Amniotic epithelial cell (primary cell): ENCODE measurements at places on chromosomes 16 and 17.

- no peak for DNase-seq
Observed at GRCh38 chr16:26186091-26186615, 494.4 kb downstream of the HS3ST4 start.

GRCh38 chr17:1030684-1031532 is 34.0 kb downstream of the TIMM22 start:
- DNase-seq, result no peak

DNA sequence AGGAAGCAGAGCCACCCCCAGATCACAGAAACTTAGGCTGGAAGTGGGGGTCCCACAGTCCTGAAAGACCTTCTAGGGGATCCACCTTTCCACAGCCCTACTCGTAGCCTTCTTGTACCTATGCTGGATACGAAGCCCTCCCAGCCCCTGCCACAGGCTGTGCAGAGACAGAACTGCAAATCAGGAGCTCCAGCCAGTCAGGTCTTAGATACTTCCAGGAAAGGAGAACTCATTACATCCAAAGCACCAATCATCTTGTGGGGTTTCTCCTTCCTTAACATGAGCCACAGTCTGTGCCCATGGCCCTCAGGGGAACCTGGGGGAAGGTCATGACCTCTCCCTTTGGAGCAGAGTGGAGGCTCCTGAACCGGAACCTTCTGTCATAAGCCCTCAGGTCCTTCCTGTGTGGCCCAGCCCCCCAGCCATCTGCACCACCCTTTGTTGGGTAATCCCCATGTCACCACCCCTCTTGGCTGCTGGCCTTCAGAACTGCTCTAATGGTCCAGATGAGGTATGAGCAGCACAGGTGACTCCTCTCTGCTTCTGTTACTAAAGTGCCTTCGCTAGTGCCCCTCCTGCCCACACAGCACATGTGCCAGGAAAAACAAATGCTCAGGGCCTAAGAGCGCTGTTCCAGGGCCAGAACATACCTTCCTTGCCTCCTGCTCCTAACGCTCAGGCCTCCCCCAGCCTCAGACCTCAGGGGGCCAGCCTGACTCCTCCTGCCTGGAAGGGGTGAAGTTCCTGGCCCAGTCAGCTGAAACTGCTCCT is 14.6 kb downstream of the SRCIN1 start:
- DNase-seq, result no peak

DNA sequence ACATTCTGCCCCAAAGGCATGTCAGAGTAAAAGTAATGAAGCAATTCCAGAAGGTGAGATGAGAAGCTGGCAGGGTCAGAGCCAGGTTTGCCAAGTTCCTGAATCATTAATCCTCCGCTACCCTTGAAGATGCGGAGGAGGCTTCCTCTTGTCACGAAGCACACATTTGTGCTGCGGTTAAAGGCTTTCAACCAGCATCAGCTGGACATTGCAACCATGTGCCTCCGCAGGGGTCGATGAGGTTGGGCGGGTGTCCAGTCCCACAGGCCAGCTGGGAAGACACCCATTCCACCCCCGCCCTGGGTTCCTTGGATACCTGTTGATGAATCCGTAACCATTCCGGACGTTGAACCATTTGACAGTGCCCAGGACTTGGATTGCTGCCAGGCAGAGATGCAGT is 1.3 kb downstream of the YBX2 start:
- DNase-seq, result peak; percentile 83

DNA sequence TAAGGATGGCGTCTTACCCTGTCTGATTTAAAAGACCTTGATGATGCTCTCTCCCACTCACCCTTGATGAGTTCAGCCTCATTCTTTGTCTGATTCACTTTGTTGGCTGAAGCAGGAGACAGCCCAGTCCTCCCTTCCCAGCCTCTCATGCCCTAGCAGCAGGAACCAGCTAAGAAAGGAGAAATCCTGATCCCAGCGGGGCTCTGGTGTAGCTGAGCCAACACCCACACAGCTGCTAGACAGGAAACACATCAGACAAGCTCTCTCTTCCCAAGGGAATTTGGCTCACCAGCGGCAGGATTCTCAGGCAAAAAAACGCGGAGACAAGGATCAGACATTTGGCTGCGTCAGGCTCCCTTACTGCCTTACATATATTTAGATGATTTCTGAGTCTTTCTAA is 211.5 kb downstream of the CDH11 start:
- peak; percentile 56 for DNase-seq

DNA sequence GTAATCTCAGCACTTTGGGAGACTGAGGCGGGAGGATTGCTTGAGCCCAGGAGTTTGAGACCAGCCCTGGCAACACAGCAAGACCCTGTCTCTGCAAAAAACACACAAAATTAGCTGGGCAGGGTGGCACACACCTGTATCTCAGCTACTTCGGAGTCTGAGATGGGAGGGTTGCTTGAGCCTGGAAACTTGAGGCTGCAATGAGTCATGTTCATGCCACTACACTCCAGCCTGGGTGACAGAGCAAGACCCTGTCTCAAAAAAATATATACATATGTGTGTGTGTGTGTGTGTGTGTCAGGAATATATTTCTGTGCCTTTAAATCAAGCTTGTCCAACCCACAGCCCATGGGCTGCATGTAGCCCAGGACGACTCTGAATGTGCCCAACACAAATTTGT is 55.2 kb downstream of the CRISPLD2 start:
- peak; percentile 45 for DNase-seq

- no peak for DNase-seq
Observed at GRCh38 chr16:17437127-17437720, 33.5 kb downstream of the XYLT1 start.

- DNase-seq, result no peak
Observed at GRCh38 chr17:2060681-2061440, 6.0 kb downstream of the HIC1 start.

DNA sequence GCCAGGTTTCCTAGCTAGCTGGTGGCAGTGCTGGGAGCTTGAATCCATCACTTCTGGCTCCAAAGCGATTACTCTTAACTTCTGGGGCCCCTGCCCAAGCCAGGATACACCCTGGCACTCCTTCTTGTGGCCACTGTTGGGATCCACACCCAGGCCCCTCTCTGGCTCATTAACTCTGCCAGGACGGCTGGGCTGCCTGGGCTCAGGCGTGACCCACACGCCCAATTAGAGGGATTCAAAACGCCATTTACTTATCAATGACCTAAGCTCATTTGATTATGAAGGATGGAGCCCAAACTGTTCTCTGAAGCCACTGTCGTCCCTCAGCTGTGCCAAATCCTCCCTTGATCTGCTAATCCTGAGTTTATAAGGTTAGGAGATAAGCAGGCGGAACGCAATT is 79.7 kb upstream of the BRD7 start:
- DNase-seq, result no peak

DNA sequence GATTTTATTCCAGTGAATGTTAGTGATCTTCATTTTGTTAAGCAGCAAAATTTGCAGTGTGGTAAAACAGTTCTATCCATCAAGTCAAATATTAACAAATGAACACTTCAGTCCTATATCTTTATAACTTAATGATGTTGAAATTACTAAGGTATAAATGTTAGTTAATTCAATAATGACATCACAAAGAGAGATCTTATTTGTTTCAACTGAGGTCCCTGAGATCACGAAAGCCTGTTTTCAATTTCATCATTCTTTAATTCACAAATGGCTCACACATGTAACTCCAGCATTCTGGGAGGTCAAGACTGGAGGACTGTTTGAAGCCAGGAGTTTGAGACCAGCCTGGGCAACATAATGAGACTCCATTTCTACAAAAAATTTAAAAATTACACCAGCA is 13.9 kb downstream of the SMURF2 start:
- DNase-seq, result no peak

GRCh38 chr16:75222271-75222783 is 3.5 kb downstream of the CTRB1 start:
- DNase-seq, result no peak

GRCh38 chr16:11024333-11025053 is 80.1 kb downstream of the CLEC16A start:
- no peak for DNase-seq

DNA sequence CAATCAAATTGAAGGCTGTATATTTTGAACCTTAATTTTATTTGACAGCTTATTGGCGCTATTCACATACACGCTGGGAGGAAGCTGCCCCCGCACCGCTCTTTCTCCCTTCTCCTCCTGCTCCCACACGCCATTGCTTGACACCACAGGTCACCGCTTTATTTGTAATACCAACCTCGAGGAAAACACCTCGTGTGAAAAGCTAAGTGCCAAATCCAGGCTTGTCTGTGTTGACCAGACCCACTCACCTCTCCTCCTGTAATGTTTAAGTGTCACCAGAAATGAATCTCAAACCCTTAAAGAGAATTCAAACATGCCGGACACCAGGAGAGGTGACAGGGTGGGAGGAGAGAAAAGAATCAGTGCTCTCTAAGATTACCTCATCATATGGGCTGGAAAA is 331.4 kb downstream of the GRIN2A start:
- no peak for DNase-seq

DNA sequence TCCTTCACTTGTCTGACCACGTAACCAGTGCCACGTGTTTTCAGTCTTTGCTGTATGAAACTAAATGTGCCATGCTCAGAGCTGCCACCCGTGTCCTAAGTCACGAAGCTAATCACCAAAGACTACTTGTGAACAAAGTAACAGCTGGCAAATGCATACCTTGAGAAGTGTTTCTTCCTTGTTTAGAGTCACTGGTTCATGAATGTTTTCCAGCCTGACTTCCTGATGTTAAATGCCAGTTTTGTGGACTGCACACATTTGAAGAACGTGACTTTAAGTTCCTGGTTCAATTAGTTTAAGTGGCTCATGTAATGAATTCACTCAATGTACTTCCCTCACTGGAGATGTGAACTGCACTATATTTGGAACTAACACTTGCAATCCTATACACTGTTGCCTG is 19.9 kb upstream of the KPNB1 start:
- no peak for DNase-seq

GRCh38 chr17:56159826-56160380 is 6.6 kb downstream of the ANKFN1 start:
- peak; percentile 16 for DNase-seq

- no peak for DNase-seq
Observed at GRCh38 chr16:751152-752006, 9.2 kb upstream of the MSLN start.

GRCh38 chr16:82156761-82157533 is 13.1 kb downstream of the MPHOSPH6 start:
- DNase-seq, result peak; percentile 97

DNA sequence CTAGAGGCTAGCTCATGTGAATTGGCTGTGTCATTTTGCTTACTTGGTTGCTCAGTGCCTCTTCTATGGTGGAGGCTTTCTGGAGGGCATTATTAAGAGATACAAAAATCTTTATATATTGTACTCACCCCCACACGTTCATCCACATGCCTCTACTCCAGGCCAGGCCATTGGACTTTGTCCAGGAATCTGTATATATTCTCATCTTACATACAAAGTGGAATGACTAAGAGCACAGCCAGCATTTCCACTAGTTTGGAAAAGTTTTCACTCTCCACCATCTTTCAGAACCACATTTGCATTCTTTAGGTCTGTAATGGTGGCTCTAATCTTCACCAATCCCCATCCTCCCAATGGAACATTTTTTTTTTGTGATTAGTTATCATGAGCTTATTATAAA is 4.8 kb upstream of the GLG1 start:
- no peak for DNase-seq
